Sciatic nerve (tissue), 2 donors: ENCODE measurements at places on chromosomes 1 and 21.

DNA sequence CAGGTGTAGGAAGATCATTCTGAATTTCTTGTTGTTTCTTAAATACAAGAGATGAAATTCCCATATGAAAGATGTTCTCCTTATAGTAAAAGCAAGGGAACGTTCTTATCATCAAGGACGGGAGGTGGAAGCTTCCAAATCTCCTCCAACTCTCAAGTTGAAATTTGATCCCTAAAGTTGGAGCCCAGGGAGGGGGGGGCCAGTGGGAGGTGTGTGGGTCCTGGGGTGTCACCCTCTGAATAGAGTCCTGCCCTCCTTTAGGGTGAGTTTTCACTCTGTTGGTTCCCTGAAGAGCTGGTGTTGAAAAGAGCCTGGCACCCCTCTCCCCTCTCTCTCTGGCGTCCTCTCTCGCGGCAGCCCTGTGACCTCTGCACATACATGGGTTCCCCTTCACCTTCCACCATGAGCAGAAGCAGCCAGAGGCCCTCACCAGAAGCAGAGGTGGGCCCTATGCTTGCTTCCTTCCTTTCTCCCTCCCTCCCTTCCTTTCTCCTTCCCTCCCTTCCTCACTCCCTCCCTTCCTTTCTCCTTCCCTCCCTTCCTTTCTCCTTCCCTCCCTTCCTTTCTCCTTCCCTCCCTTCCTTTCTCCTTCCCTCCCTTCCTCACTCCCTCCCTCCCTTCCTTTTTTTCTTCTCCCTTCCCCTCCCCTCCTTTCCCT, 10.0 kb upstream of the TRIM17 start:
- DNase-seq: peak; percentile 18

DNA sequence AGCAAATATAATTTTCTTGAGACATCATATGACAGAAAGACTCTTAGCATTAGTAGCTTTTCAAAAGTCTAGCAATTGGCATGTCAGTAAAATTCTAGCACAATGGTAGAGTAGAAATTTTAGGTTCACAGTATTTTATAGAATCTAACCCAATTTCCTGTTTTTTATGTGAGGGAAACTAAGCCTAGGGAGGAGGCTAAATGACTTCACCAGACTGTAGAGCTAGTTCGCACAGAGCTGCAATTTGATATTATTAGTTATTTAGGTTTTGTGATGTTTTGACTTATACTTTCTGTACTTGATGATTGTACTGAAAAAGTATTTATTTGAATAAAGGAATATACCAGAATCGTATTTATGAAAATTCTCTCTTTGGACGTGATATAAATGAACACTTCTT, 68.5 kb downstream of the CACHD1 start:
- no peak for DNase-seq

DNA sequence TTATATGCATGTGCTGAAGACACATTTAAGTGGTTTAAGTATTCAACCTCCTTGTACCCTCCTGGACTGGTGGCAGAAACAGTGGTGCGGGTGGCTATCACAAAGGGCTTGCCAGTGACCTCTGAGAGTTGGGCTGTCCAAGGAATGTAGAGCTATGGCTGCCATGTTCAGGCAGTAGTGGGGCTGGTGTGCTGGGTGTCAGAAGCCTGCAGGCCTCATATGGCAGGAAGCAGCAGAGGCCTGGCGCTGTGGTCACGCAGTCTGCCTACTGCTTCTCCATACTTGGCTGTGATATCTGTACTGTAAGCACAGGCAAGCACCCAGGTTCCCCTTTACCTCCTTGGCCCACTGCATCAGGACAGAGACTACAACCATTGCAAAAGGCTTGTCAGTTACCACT, 870.0 kb downstream of the LRRIQ3 start:
- no peak for DNase-seq

- no peak for DNase-seq
Measured at GRCh38 chr1:168987923-168988322, 118.6 kb upstream of the ATP1B1 start.

- DNase-seq: no peak
Measured at GRCh38 chr1:15188130-15188524, 34.6 kb downstream of the TMEM51 start.

GRCh38 chr1:66925558-66925910, 744 bp downstream of the MIER1 start:
- no peak for DNase-seq

GRCh38 chr1:176205332-176205914, 1.7 kb downstream of the COP1 start:
- no peak for DNase-seq
